T-helper 17 cell (primary cell): ENCODE measurements at places on chromosomes 5 and 9.

- peaks cover 6% of the 10 kb centered on the region for H3K36me3 ChIP-seq
- DNase-seq: no peak
- peak overlapping the region; percentile 73 for H3K4me3 ChIP-seq
- peaks cover 25% of the 10 kb centered on the region for H3K4me1 ChIP-seq
- peak overlapping the region; percentile 94 for H3K27ac ChIP-seq
Measured at GRCh38 chr5:143228597-143229293, 174.7 kb downstream of the NR3C1 start.

DNA sequence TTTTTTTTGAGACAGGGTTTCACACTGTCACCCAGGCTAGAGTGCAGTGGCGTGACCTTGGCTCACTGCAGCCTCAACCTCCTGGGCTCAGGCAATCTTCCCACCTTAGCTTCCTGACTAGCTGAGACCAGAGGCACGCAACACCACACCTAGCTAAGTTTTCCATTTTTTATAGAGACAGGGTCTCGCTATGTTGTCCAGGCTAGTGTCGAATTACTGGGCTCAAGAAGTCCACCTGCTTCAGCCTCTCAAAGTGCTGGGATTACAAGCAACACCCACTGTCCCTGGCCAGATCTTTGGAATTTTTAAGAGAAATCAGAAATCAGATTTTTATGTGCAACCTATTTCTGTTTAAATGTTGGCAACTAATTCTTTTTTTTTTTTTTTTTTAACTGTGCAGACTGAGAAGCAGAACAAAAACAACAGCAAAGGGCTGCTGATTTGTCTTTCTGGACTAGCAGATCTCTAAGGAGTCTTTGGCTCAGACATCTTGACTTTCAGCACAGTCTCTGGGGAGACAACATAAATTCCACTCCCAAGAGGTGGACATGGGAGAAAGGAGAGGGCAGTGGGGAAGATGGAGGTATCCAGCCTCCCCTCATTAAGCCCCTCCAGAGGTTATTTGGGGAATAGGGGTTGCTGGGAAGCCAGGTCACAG is 54.4 kb upstream of the FABP6 start:
- H3K4me1 ChIP-seq: peaks cover 4% of the 10 kb centered on the region
- no peak for DNase-seq
- no peak overlapping the region for H3K4me3 ChIP-seq
- no peaks in the 10 kb centered on the region for H3K36me3 ChIP-seq
- H3K27me3 ChIP-seq: peaks cover 24% of the 10 kb centered on the region

GRCh38 chr5:33166522-33166921 is 274.2 kb upstream of the TARS1 start:
- DNase-seq: no peak
- no peaks in the 10 kb centered on the region for H3K4me1 ChIP-seq
- no peak overlapping the region for H3K27ac ChIP-seq
- H3K27me3 ChIP-seq: no peaks in the 10 kb centered on the region
- no peak overlapping the region for H3K4me3 ChIP-seq

DNA sequence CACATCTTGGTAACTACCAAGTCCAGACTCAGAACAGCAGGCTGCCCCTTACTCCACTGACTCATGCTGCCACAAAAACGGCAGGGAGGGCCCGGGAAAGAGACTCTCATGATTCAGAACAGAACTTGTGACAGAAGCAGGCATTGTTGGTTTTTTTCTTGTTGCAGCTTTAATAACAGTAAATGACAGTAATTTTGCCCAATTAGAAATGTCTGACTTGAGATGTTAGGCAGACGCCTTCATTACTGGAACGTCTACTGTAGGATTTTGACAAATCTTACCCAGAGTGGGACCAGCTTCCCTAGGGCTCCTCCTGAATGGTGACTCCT is 77.9 kb downstream of the SEMA5A start:
- H3K4me1 ChIP-seq: no peaks in the 10 kb centered on the region
- H3K27me3 ChIP-seq: no peaks in the 10 kb centered on the region
- H3K27ac ChIP-seq: no peak overlapping the region
- no peak overlapping the region for H3K4me3 ChIP-seq

GRCh38 chr5:160087199-160087598 is 32.1 kb downstream of the PWWP2A start:
- H3K4me1 ChIP-seq: peaks cover 8% of the 10 kb centered on the region
- H3K27ac ChIP-seq: no peak overlapping the region
- no peak overlapping the region for H3K4me3 ChIP-seq
- no peaks in the 10 kb centered on the region for H3K36me3 ChIP-seq

GRCh38 chr9:104009826-104010225 is 84.3 kb upstream of the SMC2 start:
- no peak for DNase-seq
- peaks cover 13% of the 10 kb centered on the region for H3K27me3 ChIP-seq
- no peak overlapping the region for H3K4me3 ChIP-seq
- H3K36me3 ChIP-seq: no peaks in the 10 kb centered on the region

GRCh38 chr9:23746317-23746716 is 79.7 kb downstream of the ELAVL2 start:
- H3K36me3 ChIP-seq: no peaks in the 10 kb centered on the region
- no peaks in the 10 kb centered on the region for H3K27me3 ChIP-seq
- H3K4me1 ChIP-seq: no peaks in the 10 kb centered on the region
- no peak for DNase-seq
- H3K4me3 ChIP-seq: no peak overlapping the region

DNA sequence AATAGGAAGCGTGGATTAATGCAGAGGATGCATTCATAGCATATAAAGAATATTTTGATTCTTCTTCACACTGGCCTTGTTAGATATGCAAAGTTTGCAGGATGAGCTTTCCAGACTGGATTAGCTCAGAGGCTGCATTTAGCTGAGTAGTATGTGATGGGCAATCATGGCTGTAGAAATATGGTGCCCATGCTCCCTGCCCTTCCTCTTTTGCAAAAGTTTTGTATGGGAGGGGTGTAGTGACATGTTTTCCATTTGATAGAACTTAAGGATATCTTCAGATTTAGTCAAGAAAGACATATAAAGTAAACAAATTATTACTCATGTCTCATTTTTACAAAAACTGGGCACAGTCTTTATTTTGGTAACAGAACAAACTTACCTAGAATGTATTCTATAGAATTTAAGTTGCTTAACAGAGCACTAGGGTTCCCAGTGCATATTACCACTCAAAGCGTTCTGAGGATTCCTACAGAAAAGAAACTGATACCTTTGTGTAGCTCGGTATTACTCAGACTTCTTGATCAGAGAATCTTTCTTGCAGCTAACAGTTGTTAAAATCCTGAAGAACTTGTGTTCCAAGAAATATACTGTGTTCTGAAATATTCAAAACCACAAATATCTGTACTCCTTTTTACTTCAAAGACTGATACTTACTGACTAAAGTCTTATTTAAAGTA is 9.8 kb downstream of the GTF3C4 start:
- H3K4me1 ChIP-seq: peaks cover 20% of the 10 kb centered on the region
- DNase-seq: no peak
- peaks cover 10% of the 10 kb centered on the region for H3K36me3 ChIP-seq

DNA sequence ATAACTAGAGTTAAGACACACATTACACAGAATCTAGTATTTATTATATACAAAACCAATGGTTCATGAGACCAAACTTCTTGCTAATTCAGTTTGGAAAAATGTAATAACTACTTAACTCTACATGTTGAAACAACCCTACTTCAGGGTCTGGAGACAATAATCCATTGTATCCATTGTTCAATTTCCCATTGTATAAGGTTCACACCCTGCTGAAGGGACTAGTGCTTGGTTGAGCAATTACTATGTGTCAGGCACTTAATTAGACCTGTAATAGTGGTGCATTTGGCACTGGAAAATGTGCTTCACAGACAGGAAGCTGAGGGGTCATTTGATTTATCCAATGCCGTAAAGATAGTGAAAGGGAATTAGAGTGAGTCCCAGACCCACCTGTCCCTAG is 114.3 kb upstream of the PAPPA start:
- no peaks in the 10 kb centered on the region for H3K27me3 ChIP-seq
- DNase-seq: no peak
- H3K27ac ChIP-seq: no peak overlapping the region
- no peak overlapping the region for H3K4me3 ChIP-seq
- H3K36me3 ChIP-seq: no peaks in the 10 kb centered on the region

- no peak for DNase-seq
- H3K4me1 ChIP-seq: no peaks in the 10 kb centered on the region
- no peak overlapping the region for H3K27ac ChIP-seq
Measured at GRCh38 chr9:16475257-16475656, 395.2 kb downstream of the BNC2 start.

DNA sequence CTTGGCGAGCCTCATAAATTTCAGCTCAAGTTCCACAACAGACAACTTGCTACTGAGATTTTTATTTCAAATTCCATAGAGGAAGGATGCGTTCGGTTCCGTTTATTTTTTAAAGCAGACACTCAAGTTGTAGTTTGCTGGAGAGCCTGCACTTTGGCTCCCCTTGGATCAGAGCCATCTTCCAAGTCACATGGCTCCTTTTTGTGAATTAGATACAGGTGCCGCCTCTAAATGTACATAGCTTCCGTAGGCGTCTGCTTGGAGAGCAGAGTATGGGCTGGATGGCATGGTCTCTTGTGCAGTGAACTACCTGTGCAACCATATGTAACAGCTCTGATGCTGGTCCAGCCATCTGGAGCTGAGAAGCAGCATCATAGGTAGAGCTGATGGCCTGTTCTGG is 73.9 kb upstream of the WWC1 start:
- H3K36me3 ChIP-seq: no peaks in the 10 kb centered on the region
- DNase-seq: no peak
- no peak overlapping the region for H3K4me3 ChIP-seq
- H3K27ac ChIP-seq: no peak overlapping the region
- H3K4me1 ChIP-seq: peaks cover 9% of the 10 kb centered on the region

DNA sequence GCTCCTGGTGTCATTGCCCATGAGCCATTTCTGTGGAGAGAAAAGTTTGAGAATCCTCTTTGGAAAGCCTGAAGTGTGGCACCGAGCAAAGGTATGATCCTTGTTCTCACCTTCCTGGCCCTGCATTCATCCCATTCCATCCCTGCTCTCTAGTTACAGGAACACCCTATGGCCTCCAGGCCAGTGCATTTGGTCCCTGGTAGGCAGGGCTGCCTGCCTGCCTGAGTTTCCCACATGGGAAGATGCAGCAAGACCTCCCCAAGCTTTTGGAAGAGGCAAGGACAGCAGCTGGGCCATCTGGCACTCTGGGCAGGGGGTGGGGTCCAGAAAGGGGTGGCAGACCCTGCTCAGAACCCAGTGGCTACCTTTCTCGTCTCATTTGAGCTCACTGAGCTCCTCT is 24.5 kb downstream of the IGIP start:
- no peak overlapping the region for H3K4me3 ChIP-seq
- H3K4me1 ChIP-seq: peaks cover 8% of the 10 kb centered on the region
- H3K27me3 ChIP-seq: peaks cover 4% of the 10 kb centered on the region

DNA sequence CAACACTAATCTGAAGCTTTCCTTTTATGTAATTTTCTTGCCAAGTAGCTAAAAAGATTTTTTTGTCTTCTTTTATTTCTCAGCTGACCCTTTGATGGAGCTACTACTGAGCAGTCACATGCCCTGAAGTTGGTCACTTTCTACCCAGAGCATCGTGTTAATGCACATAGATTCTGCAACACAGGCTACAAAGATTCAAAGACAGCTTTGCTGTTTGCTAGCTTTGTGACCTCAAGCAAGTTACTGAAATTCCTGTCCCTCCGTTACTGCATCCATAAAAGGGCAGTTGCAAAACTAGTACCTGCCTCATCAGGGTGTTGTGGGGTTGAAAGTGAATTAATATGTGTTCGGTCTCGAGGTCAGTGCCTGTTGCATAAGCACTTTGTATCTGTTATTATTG is 179.9 kb downstream of the GAS1 start:
- no peaks in the 10 kb centered on the region for H3K36me3 ChIP-seq
- DNase-seq: no peak
- H3K27ac ChIP-seq: no peak overlapping the region
- H3K4me3 ChIP-seq: no peak overlapping the region
- H3K4me1 ChIP-seq: no peaks in the 10 kb centered on the region

- peaks cover 2% of the 10 kb centered on the region for H3K36me3 ChIP-seq
- H3K4me3 ChIP-seq: peak overlapping the region; percentile 96
- peaks cover 27% of the 10 kb centered on the region for H3K4me1 ChIP-seq
- DNase-seq: no peak
- peak overlapping the region; percentile 57 for H3K27ac ChIP-seq
- H3K27me3 ChIP-seq: peaks cover 5% of the 10 kb centered on the region
Measured at GRCh38 chr9:110047232-110047954, 160.6 kb downstream of the C9orf152 start.

- no peaks in the 10 kb centered on the region for H3K4me1 ChIP-seq
- H3K27ac ChIP-seq: no peak overlapping the region
- no peak for DNase-seq
- H3K27me3 ChIP-seq: peaks cover 45% of the 10 kb centered on the region
Measured at GRCh38 chr9:35452481-35452880, 37.4 kb upstream of the RUSC2 start.

- no peaks in the 10 kb centered on the region for H3K4me1 ChIP-seq
- DNase-seq: no peak
- H3K27me3 ChIP-seq: peaks cover 16% of the 10 kb centered on the region
Measured at GRCh38 chr5:77117161-77117560, 30.1 kb upstream of the ZBED3 start.

- no peaks in the 10 kb centered on the region for H3K27me3 ChIP-seq
- H3K27ac ChIP-seq: no peak overlapping the region
- peaks cover 23% of the 10 kb centered on the region for H3K4me1 ChIP-seq
- DNase-seq: no peak
Measured at GRCh38 chr9:76400534-76401096, 6.4 kb upstream of the RFK start.
